ENCODE measurements at places on chromosomes 6 and 20.
A peak's percentile ranks its signal among the peaks of the same experiment; 100 is the strongest.

GRCh38 chr6:113825781-113826180 is 31.4 kb upstream of the MARCKS start:
- DNase-seq, result no peak

- no peak for DNase-seq
Observed at GRCh38 chr6:137473598-137473997, 20.6 kb downstream of the OLIG3 start.

DNA sequence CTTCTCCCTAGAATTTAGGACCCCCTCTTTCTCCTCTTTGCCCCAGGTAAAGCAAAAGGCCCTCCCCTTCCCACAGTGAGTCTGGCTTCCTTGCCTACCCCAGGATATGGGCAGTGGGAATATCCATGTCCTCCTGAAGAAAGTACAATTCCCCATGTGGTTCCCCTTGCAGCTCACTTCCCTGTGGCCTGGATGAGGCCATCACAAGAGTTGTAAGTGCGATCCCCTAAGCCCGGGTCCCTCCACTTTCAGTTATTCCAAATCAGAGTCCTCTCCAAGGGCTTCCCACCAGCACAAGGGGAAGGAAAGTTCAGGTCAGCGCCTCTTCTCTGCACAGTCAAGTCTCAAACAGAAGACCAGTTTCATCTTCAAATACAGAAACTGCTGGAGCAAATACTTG is 10.2 kb upstream of the PTPN1 start:
- DNase-seq, result no peak

DNA sequence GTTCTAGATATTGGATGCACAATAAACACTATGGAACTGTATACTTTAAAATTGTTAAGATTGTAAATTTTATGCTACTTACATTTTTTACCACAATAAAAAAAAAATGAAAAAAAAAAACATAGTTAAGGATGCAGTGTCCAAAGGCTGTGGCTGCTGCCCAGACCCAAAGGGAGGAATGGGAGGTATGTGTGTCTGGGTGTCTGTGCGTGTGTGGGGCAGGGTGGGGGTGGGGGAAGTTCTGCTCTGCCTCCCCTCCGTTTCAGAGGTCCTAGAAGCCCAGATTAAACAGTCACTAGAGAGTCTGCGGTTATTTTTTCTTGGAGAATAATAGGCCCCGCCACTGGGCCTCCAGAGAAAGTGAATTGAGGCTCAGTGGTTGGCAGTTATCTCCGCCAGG is 136.4 kb upstream of the ARMC2 start:
- no peak for DNase-seq

GRCh38 chr6:167833396-167833763 is 6.7 kb downstream of the AFDN start:
- no peak for DNase-seq

- DNase-seq, result no peak
Observed at GRCh38 chr6:5490501-5491069, 229.3 kb downstream of the FARS2 start.

GRCh38 chr6:119734227-119734626 is 384.7 kb upstream of the MAN1A1 start:
- DNase-seq, result no peak

GRCh38 chr20:58366866-58367265 is 22.2 kb upstream of the VAPB start:
- DNase-seq, result peak; percentile 44

DNA sequence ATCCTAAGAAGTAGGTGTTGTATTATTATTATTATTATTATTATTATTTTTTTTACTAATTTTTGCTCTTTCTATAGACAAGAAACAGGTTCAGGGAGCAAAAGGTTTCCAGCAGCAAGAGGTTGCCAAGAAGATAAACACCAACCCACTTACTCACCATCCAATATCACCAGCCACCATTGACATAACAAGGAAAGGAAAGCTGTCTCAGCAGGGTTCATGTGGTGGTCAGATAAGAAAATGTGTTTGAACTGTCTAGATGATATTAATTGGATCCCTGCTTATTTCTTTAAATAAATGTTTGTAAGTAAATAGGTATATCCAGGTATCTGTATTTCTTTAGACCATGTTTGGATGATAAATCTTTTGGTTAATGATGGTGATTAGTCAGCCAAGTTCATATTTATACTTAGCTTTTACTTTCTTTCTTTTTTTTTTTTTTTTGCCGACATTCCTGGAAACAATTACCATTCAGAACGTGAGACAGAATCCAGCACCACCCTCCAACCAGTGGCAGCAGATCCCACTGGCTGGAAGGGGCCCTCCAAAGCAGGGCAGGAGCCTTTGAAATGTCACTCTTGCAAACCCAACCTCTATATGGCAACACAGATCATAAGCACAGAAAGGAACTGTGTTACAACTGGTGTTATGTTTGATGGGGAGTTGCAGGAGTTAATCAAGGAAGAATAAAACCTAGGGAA is 139.2 kb upstream of the ECI2 start:
- DNase-seq, result no peak

DNA sequence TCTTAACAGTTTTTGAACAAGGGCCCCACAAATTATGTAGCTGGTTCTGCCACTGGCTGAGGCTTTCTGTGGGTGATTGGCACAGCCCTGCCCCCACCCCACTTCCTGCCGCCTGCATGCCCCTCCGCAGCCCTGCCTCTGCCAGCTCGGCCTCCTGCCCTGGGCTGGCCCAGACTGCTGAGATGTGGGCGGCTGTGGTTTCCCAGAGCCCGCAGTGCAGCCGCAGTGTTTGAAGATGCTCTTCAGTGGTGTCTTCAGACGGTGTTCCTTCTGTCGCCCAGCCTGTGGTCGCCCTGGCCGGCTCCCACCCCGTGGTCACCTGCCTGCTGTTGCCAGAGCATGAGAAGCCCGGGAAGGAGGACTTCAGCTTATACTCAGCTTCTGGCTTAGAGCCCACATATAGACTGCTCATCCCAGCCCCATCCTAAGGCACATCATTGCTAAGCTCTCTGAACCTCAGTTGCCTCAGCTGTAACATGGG is 154.3 kb downstream of the VEGFA start:
- DNase-seq, result no peak

DNA sequence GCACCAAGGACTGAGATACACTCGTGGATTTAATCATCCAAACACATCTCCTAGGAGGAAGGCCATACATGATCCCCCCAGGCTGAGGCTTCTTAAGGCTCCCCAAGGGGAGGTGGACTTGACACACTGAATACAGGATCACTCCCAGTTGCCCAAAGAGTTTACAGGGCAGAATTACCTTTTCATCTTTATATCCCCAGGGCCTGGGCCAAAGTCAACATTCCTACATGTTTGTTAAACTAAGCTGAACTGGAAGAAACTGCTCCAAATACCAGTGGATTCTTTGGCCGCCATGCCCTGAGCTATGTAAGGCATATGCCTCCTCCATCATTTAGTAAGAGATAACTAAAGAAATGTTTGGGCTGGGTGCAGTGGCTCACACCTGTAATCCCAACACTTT is 22.2 kb upstream of the SERPINB1 start:
- no peak for DNase-seq

Data from mesenchymal stem cell (in vitro differentiated cells and primary cell).